ENCODE measurements at places on chromosomes 7 and 10. TPM values are rescaled to one million over a fixed set of nuclear protein-coding genes. Genes with fewer than 3 reads are reported as not detected.

DNA sequence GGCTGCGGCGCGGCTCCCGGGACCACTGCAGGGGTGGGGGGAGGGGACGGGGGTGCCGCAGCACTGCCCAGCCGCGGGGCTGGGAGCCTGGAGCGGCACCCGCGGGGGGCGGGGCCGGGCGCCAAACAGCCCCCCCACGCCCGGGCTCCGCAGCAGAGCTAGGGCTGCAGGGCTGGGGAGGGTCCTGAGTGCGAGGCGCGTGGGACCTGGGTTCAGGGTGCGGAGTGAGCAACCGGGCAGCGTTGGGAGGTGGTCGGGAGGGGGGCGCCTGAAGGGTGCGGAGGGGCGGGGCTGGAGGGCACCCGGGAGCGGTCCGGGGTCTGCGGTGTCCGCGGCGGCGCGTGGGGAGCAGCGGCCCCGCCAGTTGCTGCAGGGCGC, 528 bp downstream of the CAMK2G start:
- peak overlapping the region; percentile 93 for H3K4me3 ChIP-seq
- H3K4me1 ChIP-seq = peaks cover 3% of the 10 kb centered on the region
- no peaks in the 10 kb centered on the region for H3K36me3 ChIP-seq
- no peak overlapping the region for H3K27ac ChIP-seq
- peak; percentile 41 for DNase-seq

- H3K27me3 ChIP-seq = no peaks in the 10 kb centered on the region
- peaks cover 5% of the 10 kb centered on the region for H3K4me1 ChIP-seq
- H3K4me3 ChIP-seq = no peak overlapping the region
These were observed 35.9 kb downstream of the DENND2A start for GRCh38 chr7:140604760-140605159.

DNA sequence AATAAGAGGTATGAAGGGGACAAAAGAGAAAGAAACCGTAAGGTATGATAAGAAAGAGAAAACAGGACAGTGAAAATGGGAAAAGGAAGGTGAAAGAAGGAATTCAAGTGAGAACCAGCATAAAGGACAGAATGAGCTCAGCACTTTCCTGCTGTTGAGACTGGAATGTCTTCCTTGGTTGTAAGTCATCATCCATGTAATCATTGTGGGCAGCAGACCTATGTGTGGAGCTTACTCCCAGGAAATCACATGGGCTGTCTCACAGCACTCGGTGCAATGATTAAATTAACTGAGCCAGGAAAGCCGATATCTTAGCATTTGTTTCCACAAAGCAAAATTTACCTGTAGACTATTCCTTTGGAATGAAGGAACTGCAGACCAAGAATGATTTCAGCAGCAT, 118.1 kb downstream of the PRKCQ start:
- no peaks in the 10 kb centered on the region for H3K27me3 ChIP-seq
- no peaks in the 10 kb centered on the region for H3K36me3 ChIP-seq
- H3K4me3 ChIP-seq = no peak overlapping the region
- DNase-seq = no peak
- no peak overlapping the region for H3K27ac ChIP-seq

The SEC61A2 gene
- polyA plus RNA-seq = 7.4 TPM

Data from ovary (tissue), 10 donors.